ENCODE measurements at places on chromosomes 16 and 17.

- DNase-seq = no peak
Measured at GRCh38 chr17:33164169-33164881, 128.8 kb downstream of the ASIC2 start.

DNA sequence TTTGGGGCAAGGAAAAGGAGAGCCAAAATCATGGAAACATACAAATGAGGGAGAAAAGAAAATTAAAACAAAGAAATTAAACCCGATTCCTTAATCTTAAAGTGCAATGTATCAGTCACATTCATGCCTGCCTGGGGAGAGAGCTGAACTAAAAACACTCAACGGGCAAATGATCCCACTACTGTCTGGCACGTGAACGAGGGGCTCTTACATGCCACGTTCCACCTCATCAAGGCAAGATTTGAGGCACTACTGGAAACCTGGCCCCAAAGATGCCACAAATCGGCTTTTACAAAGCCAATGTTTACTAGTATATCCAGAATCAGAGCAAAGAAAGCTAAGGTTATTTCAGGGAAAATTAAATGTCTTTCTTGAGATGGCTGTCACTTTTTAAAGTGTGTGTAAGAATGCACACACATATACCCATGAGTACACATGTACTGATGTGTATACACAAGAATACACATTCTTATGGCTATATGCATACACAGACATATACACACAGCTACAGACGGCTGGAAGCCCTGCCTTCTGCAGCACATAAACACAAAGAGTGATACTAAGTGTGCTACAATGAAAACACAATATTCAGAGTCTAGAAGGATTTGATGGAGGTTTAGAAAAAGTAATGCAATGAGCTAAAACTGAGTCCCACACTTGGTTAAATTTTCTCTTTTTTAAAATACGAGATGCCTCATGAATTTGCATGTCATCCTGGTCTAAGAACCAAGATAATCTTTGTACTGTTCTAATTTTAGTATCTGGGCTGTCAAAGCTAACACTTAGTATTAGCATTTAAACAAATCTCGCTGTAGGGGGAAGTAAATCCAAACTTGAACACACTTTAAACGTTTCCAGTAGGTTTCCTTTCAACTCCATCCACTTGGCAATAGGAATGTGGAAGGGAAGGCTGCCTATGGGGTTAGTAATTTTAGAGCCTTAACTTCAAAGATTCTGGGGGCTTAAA lies 85.8 kb downstream of the CYTH1 start:
- DNase-seq = no peak

DNA sequence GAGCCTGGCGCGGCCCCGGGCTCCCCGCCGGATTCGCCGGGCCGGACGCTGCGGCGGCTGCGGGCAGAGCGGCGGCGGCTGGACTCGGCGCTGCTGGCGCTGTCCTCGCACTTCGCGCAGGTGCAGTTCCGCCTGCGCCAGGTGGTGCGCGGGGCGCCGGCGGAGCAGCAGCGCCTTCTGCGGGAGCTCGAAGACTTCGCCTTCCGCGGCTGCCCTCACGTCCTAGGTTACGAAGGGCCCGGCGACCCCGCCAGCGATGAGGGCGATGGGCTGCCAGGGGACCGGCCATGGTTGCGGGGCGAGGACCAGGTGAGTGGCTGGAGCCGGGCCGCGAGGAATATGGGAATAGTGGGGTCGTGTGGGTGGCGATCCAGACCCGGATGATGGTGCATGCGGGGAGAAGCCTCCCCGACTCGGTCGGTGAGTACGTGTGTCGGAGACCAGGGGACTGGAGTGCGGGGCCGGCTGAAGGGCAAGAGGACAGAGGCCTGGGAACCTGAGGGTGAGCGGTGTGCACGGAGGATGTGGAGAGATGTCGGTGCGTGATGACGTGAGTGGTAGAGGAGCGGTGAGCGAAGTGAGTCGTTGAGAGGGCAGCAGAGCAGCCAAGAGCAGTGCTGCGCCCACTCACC lies 517 bp downstream of the RUNDC1 start:
- peak; percentile 29 for DNase-seq

DNA sequence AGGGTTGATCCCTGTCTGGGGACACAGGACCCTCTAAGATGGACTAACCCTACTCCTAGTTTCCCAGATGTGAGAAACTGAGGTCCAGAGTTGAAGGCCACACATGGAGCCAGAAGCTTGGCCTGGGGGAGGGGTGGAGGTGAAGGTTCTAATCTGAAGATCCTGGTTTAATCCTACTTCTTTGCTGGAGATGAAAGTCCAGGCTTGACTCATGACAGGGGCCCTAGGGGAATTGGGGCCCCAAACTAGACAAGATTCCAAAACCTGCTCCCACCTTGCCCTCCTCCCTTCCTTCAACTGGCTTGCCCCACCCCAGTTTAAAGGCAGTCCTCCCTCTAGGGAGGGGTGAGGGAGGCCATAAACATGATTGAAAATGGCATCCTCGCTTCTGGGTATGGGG lies 21.6 kb downstream of the IGF2BP1 start:
- no peak for DNase-seq

GRCh38 chr16:1438229-1439057 lies 5.9 kb downstream of the CCDC154 start:
- DNase-seq = no peak

- DNase-seq = no peak
Measured at GRCh38 chr16:69865701-69866100, 85.4 kb upstream of the CLEC18A start.

GRCh38 chr17:48335858-48336500 lies 94.0 kb downstream of the SKAP1 start:
- DNase-seq = peak; percentile 49

DNA sequence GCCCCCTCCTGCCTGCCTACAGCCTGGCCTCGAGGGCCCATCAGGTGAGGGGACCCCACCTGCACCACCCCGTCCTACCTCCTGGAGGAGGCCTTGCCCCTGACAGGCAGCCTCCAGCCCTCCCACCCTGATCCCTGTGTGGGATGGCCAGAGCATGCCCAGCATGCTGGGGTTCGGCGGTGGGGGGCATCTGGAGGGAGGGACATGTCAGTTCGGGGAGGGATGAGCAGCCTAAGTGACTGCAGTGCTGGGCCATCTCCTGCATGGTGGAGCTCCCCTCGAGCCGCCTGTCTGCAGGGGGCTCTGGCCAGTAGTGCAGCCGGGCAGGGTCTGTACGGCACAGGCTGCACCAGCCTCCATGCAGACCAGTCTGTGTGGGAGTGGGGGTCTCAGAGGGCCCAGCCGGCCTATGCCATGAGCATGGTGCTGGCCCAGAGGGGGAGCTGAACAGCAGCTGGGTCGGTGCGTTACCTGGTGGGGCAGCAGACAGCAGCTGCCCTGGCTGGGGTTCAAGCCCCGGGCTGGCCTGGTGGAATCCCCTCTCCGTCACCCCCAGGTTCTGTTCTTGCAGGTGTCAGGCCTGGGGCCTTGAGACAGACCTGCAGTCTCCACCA lies 4.0 kb upstream of the RNPS1 start:
- DNase-seq = no peak

Measured in PC-9 (cell line).